ENCODE measurements at places on chromosomes 7 and 10. TPM values are rescaled to one million over a fixed set of nuclear protein-coding genes. Genes with fewer than 3 reads are reported as not detected.

Gene SPDYE6
- not detected for total RNA-seq

Gene POLR2J3
- total RNA-seq = 36.0 TPM

Gene LIPJ
- total RNA-seq = 0.22 TPM

Gene VPS50
- total RNA-seq = 107 TPM

Gene CDHR1
- total RNA-seq = 150 TPM

Gene FOXK1
- 34.0 TPM for total RNA-seq

Gene CLDN15
- total RNA-seq = 5.8 TPM

Gene ITPRID1
- 0.11 TPM for total RNA-seq

Gene ETV1
- 20.0 TPM for total RNA-seq

Gene ZNF735
- not detected for total RNA-seq

Gene HHEX
- total RNA-seq = 2.9 TPM

Gene TMEM176B
- 30.5 TPM for total RNA-seq

Gene NME8
- not detected for total RNA-seq
